ENCODE measurements at places on chromosomes 13 and 19.

GRCh38 chr19:18769989-18770528 is 21.0 kb downstream of the COMP start:
- DNase-seq, result no peak

DNA sequence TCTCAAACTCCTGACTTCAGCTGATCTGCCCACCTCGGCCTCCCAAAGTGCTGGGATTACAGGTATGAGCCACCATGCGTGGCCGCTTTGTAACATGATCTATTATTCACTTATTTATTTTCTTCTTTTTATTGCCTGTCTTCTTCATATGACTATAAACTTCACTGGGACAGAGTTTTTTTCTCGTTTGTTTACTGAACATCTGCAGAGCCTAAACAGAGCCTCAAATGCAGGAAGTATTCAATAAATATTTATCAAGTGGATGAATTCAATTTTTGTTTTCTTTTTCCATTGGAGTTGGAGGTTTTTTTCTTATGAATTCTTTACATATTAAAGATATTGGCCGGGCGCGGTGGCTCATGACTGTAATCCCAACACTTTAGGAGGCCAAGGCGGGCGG is 54.7 kb downstream of the SKA3 start:
- DNase-seq, result no peak

- no peak for DNase-seq
These were observed 146.7 kb upstream of the FNDC3A start for GRCh38 chr13:48828962-48829411.

- DNase-seq, result no peak
These were observed 99.0 kb upstream of the MRI1 start for GRCh38 chr19:13665125-13665905.

DNA sequence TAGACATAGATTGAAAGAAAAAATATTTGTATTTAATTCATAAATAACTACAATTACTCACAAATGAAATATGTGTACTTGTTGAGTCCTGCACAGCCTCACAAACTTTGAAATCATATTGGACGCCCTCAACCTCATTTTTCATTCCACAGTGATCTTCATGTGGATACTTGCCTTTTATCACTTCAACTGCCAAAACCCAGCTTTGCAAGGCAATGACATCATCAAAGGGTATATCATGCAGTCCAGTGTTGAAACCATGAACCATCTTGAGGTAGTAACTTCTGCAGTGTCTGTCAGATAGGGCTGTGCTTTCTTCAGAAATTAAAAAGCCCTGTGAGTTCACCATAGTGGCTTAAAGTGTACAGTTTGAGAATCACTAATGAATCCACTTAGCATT is 82.2 kb downstream of the HS6ST3 start:
- DNase-seq, result no peak

GRCh38 chr13:100304229-100304628 is 215.3 kb downstream of the PCCA start:
- DNase-seq, result no peak

GRCh38 chr13:112831196-112831595 is 137.8 kb upstream of the MCF2L start:
- DNase-seq, result no peak

GRCh38 chr19:27779954-27780353 is 1433.0 kb downstream of the UQCRFS1 start:
- no peak for DNase-seq

DNA sequence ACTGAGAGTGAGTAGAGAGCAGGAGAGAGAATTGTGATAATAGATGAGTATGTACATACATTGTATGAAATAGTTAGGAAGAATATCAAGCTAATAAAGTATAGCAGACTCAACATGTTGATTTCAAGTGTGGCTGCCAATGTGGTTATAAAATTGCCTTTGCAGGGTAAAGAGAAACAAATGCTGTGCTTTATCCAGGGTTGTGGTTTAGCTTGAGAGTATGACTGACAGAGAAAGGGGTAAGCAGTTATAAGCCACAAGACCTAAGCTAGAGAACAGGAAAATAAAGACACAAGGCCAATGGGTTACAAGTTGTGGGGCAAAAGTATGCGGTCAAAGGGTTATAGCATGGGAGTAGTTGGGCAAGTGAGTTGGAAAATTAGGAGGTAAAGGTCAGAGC is 1217.5 kb downstream of the DIAPH3 start:
- no peak for DNase-seq

GRCh38 chr13:75079226-75079625 is 402.7 kb downstream of the TBC1D4 start:
- DNase-seq, result no peak

DNA sequence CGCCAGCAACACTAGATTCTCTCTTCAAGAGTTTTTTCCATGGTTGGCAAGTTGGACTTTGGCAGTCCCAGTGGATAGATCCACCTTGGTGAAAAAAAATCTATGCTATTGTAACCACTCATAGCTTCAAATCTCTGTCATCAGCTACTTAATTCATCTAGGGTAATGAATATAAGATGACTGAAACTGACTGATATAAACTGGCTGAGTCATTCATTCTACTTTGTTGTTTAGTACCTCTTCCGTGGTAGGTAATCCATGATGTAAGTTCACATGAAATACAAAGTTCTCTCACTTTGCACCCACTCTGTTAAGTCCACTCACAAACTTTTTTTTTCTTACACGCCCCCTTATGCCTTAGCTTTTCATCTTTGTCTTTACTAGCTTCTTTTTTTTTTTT is 1381.5 kb downstream of the SLITRK5 start:
- no peak for DNase-seq

DNA sequence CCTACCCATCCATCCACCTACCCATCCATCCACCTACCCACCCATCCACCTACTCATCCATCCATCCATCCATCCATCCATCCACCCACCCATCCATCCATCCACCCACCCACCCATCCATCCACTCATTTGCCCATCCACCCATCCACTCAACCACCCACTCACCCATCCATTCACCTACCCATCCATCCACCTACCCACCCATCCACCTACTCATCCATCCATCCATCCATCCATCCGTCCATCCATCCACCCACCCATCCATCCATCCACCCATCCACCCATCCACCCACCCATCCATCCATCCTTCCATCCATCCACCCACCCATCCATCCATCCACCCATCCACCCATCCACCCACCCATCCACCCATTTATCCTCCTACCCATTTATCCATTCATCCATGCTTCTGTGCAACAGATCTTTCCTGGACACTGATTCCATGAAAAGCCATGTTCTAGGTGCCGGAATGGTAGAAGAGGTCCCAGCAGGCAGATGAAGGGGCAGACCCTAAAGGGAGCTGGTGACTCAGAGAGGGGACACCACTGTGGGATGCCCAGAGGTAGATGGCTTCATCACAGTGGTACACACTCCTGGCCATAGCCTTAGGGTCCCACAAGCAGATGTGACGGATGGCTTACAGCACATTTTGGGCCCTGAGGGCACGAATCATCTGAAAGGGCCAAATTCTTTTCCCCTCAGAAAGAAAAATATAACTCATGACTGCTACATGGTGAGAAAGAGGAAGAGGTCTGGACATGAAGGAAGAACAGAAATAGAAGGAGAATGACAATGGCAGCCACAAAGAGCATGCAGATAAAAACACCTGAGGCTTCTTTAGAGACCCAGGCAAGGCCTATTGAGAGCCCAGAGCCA is 76.0 kb downstream of the KCTD15 start:
- DNase-seq, result no peak

GRCh38 chr13:38905861-38906260 is 84.8 kb downstream of the STOML3 start:
- no peak for DNase-seq

GRCh38 chr13:111239764-111240670 is 80.4 kb upstream of the TEX29 start:
- DNase-seq, result no peak

DNA sequence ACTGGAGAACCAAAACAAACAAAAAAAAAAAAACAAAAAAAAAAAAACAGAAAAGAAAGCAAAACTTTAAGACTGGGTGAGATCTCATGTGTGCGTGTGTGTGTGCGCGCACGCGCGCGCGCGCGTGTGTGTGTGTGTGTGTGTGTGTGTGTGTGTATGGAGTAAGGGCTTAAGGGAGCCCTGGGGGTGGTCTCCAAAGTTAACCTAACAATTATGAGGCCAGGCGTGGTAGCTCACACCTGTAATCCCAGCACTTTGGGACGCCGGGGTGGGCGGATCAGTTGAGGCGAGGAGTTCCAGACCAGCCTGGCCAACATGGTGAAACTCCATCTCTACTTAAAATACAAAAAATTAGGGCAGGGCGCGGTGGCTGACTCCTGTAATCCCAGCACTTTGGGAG is 46.7 kb downstream of the CYP4F22 start:
- DNase-seq, result no peak

- no peak for DNase-seq
These were observed 6.0 kb upstream of the KXD1 start for GRCh38 chr19:18551631-18552030.

DNA sequence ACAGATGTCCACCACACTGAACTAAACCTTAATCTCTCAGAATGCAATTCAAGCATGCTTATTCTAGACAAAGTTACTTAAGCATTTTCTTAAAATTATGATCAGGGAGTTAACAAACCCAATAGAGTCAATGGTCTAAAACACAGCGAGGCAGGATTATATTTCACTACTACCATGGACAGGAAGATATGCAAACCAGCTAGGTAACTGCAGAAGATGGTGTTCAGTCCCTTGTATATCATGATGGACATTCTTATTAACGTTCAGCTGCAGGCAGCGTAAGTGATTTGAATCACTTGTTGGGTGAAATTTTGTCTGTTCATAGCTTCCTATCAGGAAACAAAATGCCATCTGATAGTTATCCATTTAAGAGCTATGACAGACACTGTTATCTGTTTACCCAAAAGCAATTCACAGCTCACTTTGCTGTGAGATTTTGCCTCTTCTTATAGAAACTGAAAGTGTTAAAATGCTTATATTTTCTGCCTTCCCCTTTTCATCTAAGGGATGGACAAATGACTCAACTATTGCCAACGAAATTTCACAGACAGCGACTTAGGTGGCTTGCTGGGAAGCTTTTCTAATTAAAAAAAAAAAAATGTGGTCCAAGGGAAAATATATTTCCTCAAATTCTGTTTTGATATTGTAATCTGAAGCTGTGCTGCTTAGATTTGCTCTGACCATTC is 591.9 kb downstream of the DACH1 start:
- DNase-seq, result no peak

DNA sequence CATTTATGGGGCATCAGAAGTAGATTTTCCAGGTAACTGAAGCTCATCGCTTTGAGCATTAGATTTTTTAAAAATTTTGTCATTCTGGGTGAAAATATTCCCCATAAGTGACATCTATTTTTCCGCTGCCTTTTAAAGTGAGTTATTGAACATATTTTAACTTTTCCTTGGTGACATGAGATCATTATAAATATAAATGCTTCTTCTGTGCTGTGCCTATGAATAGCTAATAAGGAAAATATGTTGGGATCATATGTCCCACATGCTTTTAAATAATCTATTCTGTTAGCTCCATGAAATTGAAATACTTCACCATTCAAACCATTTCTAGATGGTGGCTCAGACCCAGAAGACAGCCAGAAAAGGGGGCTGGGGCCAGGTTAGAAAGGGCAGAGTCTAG is 14.1 kb downstream of the ATP7B start:
- no peak for DNase-seq

GRCh38 chr13:59700281-59700680 is 463.4 kb downstream of the DIAPH3 start:
- no peak for DNase-seq

- no peak for DNase-seq
These were observed 938 bp downstream of the CYTH2 start for GRCh38 chr19:48469934-48470680.

GRCh38 chr13:51524829-51525566 is 59.3 kb upstream of the WDFY2 start:
- DNase-seq, result no peak

DNA sequence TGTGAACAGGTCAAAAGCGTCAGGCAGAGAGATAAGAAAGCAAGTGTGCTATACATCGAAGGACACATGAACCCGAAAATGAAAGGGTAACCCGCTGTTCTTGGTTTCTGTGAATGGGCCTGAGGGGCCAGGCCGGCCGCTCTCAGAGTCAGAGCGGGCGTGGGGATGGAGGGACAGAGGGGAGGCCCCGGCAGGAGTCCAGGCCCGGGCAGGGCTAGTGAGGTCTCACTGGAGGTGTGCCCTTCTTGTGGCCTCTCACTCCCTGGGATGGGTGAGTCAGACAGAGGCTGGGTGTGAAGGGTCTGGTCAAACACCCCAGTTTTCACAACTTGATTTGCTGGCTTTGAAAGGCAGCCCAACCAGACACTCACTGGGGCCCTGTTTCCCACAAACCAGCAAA is 17.4 kb upstream of the NDUFS7 start:
- no peak for DNase-seq

DNA sequence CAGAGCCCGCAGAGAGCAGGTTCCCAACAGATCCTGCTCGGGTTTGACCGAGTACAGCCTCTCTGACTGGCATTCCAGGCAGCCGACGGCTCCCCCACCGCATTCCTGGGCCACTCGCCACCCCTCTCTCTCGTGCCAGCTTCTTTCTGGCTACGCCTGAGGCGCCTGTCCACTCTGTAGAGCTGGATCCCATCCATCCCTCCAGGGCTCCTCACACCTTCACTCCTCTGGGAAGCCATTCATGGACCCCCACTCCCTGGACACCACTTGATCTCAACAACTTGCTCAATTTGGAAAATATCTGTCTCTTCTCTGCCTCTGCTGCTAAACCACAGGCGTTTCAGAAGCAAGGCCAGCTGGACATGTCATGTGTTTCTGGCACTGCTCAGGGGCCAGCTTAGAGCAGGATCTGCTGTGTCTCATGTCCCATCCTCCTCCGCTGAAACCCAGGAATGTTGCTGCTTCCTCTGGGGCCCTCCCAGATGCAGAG is 30.6 kb upstream of the ATP1A3 start:
- DNase-seq, result no peak

GRCh38 chr13:39816936-39817335 is 161.5 kb downstream of the COG6 start:
- DNase-seq, result no peak
